Right atrium auricular region (tissue), 2 donors: ENCODE measurements at places on chromosomes 4 and X.

GRCh38 chrX:66200855-66201795 is 37.1 kb downstream of the HEPH start:
- no peak for DNase-seq

GRCh38 chr4:160371446-160371845 is 1268.6 kb downstream of the RAPGEF2 start:
- DNase-seq: no peak

DNA sequence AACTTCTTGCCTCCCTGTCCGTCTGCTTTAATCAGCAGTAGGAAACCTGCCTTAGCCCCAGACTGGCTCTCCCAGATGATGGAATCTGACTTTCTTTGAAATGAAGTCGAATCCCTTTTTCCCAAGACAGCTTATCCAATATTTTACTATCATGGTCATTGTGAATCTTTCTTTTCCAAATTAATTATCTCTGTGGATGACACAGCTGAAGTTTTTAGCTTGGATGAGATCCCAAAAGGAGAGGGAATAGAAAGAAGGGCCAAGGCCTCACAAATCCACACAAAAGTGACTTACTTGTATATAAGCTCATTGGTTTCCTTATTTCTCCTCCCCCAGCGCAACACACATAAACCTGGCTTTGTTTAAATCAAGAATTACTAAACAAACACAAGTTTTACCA is 100.6 kb downstream of the RASL11B start:
- no peak for DNase-seq

DNA sequence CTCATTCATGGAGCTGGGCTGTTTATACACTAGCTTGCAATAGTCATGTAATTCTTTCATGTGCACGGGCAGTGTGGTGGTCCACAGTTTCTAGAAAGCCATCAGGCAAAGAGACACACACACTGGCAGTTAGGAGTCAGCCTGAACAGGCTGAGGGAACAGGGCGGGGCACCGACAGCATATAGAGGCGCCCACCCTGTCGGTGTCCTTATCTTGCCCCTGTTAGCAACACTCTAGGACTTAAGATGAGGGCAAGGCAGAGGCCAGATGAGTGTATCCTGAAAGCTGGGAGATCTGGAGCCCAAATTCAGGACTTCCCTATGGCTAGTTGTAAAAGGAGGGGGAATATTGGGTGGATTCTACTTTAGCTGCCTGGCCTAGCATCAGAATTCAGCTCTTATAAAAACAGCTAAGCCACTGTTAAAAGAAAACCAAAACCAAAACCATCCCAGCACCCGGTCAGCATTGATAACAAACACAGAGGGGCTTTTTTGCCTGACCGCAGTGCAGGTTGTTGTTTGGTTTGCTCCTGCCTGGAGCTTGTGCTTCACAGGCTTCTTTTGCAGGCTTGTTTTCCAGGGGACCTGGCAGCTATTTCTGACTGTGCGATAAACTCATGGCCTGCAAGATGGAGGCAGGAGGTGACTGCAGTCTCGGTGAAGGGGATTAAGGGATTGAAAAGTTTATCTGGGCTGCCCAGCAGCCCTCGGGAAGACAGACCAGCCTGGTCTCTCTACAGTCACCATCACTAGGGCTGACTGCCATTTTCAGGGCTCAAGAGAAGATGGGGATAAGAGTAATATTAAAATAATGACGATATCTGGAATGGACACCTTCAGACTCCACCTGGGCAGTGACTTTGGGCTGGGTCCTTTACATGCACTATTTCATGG is 638.9 kb downstream of the MID1IP1 start:
- DNase-seq: no peak

DNA sequence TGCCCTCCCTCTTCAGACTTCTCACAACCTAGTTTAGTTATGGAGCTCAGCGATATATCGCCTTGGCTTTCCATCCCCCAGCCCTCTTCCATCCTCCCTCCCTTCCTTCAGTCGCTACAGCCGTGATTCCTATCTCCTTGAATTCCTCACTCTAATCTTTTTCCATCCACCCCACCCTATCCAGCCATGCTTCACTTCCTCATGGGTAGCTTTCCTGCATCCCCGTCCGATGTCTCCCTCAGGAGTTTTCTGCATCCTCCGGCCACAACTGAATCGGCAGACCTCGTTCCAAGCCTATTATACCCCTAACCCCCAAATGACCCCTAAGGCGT is 456 bp downstream of the SNX12 start:
- DNase-seq: no peak

DNA sequence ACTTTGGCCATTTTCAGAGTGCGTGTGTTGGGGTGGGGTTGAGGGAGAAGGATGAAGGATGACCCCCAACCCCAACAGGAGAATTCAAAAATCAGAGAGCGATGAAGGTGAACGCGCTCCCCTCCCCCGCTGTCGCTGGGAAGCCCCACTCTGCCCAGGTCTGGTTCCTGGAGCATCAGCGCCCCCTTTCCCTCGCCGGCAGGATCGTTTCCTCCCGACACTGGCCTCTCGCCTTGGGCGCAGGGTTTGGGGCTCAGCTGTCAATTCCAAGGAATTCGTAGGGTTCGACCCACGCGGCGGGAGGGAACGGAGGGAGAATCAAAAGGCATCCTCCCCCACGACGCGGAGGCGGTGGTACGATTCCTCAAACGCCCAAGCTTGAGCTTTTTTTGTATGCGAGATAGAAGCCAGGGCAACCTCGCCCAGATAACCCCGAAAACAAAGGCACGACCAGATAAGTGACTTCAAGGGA is 1.0 kb upstream of the PDGFRA start:
- DNase-seq: peak; percentile 76

- DNase-seq: no peak
Measured at GRCh38 chr4:180456928-180457327, 1786.3 kb upstream of the TENM3 start.

GRCh38 chr4:170990989-170991589 is 822.1 kb upstream of the GALNTL6 start:
- DNase-seq: no peak

- no peak for DNase-seq
Measured at GRCh38 chr4:150402871-150403272, 179.1 kb upstream of the MAB21L2 start.

DNA sequence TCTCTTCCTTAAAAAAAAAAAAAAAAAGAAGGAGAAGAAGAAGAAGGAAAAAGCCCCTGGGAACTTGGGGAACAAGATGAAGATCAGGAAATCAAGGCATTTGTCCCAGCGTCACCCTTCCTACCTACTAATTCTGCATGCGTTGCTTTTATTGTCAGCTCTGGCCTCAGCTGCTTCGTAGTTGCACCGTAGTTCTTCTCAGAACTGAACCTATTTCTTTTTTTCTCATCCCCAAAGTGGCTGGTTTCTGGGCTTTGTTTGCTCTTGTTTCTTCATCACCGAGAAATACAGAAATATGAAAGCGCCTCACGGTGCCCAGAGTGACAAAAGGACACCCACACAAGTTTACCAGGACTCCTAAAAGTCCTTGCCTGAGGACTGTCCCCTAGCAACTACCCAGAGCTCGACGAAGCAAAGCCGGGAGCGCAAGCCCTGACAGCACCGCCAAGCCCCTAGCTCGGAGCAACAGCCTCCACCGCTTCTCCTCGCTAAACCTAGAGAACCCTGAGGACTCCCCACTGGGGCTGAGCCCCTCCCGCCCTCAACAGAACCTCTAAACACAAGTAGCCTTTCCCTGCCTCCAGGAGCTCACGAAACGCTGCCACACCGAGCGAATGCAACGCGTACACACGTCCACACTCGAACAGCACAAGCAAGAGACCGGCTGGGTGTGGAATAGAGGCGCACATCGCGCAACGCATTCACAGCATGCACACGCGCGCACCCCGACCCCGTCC is 710 bp downstream of the PRKG2 start:
- DNase-seq: no peak

DNA sequence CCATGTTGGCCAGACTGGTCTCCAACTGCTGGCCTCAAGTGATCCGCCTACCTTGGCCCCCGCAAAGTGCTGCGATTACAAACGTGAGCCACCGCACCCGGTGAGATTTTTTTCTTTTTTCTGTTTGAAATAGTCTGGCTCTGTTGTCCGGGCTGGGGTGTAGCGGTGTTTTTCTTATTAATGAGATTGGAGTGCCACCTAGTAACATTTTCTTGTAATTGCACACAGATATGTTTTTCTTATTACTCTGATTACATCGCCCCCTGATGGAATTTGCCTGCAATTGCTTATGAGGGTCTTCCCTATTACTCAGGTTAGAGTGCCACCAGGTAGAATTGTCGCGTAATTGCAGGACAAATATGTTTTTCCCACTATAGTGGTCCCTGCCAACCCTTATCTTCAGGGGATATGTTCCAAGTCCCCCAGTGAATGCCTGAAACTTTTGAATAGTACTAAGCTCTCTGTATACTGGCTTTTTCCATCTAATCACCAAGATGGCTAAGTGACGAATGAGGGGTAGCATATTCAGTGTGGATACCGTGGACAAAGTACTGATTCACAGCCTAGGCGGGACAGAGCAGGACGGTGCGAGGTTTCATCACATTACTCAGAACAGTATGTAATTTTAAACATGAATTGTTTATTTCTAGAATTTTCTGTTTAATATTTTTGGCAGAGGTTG is 8.6 kb upstream of the PDHA1 start:
- no peak for DNase-seq

DNA sequence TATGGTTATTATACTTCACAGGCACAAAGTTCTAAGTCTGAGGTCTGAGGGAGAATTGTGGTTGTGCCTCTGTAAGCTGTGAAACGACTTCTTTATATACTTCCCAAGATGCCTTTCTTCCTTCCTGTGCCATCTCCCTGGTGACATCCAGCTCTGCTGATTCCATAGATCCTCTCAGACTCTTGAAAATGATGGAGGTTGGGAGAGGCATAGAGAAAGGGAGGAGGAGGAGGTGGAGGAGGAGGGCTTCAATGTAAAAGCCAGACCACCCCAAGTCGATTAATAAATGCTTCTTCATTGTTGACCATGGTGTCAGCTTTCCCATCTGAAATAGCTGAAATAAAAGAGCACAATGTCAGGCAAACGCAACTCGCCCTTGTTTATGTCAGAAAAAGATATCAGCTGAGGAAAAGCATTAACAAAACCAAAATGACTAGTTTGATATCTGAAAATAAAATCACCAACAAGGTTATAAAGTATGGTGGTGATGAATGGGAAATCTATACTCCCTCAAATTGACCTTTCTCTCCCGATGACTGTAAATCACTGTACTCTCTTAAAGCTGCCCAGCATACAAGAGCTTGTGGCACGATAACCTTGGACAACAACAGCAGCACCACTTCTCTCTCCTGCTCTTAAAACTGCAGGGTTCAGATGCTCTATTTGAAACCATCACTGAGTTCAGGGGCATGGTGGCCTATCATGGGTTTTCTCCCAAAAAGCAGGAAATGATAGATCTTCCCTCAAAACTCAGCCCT is 230.4 kb upstream of the GALNT7 start:
- DNase-seq: no peak
